CD4-positive, CD25-positive, alpha-beta regulatory T cell (primary cell): ENCODE measurements at places on chromosomes 12 and 14. TPM values are rescaled to one million over a fixed set of nuclear protein-coding genes. Genes with fewer than 3 reads are reported as not detected.

DNA sequence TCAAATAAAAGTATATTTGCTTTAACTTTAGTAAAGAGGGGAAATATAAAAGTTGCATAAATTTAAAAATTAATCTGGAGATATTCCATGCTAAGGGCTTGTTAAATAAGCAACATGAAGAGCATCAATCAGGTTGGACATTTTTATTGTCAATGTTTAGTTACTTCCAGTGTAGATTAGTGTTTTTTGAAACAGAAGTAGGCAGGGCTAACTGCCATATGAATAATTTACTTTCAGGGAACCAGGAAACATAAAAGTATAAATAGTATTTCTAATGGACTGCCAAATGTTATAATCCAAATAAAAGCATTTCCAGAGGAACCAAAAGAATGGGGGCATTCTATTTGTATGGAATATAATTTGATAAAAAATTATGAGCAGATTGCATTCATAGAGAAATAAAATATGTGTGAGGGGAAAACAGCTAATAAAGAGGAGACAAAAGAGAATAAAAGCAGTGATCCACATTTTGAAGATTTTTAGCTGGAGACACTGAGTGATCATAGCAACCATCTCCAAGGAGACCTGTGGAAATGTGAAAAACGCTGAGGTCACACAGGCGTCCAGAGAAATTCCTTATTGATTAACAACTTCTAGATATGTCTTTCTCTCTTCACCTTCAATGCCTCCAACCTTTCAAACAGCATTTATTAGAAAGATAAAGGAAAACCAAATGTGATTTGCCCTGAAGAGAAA lies 70.8 kb downstream of the SRGAP1 start:
- DNase-seq, result no peak

DNA sequence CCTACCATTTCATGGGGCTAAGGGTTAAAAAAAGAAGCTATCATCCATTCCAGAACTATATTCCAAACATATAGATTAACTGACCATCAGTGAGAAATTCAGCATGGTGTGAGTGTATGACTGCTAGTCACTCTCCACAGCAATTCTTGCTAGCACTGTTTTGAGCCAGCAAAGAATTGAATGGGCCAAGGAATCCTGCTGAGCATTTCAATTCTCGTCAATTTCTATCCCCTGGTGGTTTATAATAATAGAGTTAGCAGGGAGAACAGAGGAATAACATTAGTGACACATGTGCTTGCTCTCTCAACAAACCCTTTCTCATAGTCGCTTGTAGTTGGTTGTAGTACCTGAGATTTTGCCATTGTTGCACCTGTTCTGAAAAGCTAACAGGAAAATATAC lies 7.2 kb downstream of the MBIP start:
- DNase-seq, result no peak

DNA sequence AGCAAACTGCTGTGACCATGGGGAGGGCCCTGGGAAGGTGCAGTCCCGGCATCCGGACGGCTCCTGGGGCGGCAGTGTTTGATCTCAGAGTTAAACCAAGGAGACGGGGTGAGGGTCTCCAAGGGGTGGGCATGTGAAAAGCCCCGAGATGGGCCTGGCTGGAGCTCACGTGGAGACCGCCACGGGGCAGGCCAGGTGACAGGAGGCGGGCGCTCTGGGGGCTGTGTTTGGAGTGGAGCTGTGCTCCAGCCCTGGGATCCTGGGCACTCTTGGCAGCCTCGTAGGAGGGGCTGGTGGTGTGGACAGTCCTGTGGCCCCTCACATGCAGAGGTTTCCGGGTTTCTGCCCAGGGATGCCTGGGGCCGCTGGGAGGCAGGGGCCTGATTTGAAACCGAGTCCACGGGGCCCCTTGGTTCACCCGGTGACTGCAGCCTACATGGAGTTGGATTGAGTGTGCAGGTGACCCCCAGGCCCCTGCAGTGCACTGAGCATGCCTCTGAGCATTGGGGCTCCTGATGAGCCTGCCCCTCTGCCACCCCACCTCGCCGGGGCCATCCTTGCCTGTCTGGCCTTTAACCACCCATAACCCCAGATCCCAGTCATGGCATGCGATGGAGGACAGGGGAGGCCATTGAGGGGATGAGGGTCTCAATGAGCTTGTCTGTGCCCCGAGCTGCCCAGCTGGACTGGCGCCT lies 8.4 kb downstream of the KIF26A start:
- no peak for DNase-seq

- DNase-seq, result no peak
Measured at GRCh38 chr12:85781766-85782165, 54.4 kb downstream of the RASSF9 start.

- no peak for DNase-seq
Measured at GRCh38 chr14:100472094-100472455, 115.1 kb downstream of the BEGAIN start.

DNA sequence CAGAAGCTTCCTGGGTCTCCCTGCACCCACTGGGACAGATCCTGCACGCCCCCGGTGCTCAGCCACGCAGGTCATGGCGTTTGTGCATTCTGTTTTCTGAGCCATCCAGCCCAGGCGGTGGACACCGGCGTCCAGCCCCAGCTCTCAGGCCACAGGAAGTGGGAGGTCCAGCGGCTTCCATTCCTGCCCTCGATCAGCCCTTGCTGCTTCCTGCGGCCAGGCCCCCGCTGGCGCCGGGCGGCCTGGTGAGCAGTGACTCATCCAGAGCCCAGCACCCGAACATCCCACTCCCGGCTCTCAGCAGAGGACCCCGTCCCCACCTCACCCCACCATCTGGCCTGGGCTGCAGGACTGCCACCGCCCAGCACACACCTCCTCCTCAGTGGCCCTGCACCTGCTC lies 18.0 kb upstream of the NUDT14 start:
- DNase-seq, result no peak

Gene KRT77
- not detected for total RNA-seq

Gene KICS2
- total RNA-seq, result 26.7 TPM

Gene RAD9B
- 0.35 TPM for total RNA-seq
